Type B pancreatic cell (in vitro differentiated cells): ENCODE measurements at places on chromosomes 3 and 15. TPM values are rescaled to one million over a fixed set of nuclear protein-coding genes. Genes with fewer than 3 reads are reported as not detected.
A peak's percentile ranks its signal among the peaks of the same experiment; 100 is the strongest.

GABRR3 gene
- not detected in 2 replicates for total RNA-seq

ACKR2 gene
- 3.5 and 3.9 TPM in 2 replicates for total RNA-seq

LPP gene
- 96.7 and 112 TPM in 2 replicates for total RNA-seq

EIF4E3 gene
- 14.4 and 16.2 TPM in 2 replicates for total RNA-seq

DNA sequence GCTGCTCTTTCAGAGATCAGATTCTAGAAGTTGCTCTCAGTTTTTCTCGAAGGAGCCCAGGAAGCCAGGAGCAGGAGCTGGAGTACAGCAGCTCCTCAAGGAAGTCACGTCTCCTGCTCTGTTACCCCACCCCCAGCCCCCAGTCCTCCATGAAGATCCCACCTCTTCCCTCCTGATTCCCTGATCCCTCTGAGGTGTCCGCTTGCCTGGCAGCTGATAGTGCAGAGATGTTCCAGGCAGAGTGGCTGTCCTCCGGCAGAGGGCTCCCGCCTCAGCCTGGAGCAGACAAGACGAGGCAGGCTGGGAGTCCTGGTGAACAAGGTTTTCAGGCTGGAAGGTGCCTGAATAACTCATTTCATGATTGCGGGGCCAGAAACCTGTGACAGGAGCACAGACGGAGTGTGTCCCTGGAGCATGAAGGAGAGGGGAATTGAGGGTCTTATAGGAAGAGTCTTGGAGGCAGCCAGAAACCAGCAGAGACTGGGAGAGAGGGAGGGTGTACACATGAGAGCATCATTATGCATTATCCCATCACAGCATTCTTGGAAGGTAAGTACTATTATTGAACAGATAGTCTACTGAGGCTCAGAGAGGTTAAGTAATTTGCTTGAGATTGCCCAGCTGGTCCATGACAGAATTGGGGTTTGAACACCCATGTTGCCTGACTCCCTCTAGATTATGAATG lies 1.2 kb downstream of the HRH1 start:
- no peak for DNase-seq
- peaks cover 87% of the 10 kb centered on the region for H3K27me3 ChIP-seq
- H3K36me3 ChIP-seq, result peaks cover 3% of the 10 kb centered on the region
- H3K4me1 ChIP-seq, result peaks cover 8% of the 10 kb centered on the region
- peak overlapping the region; percentile 12 for H3K27ac ChIP-seq

DNA sequence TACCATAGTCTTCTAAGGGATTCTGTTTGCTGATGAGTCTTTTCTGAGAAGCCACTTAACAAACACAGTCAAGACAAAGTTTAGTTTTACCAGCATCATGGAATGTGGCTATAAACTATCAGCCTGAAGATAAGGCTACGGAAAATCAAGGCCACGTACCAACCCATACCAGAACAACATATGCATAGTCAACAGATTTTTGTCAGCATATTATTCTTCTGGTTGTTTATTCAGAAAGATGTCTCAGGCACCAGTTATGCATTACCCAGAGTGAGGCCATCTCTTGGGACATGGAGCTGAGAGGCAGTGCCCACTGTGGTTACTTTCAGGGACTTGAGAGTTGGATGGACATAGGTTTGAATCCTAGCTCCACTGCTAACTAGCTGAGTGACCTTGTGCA lies 60.4 kb downstream of the SOX2 start:
- no peaks in the 10 kb centered on the region for H3K27me3 ChIP-seq
- no peaks in the 10 kb centered on the region for H3K36me3 ChIP-seq
- no peak overlapping the region for H3K4me3 ChIP-seq
- no peaks in the 10 kb centered on the region for H3K4me1 ChIP-seq

- peak overlapping the region; percentile 88 for H3K27ac ChIP-seq
- DNase-seq, result peak; percentile 78
- H3K4me3 ChIP-seq, result peak overlapping the region; percentile 94
- no peaks in the 10 kb centered on the region for H3K36me3 ChIP-seq
Measured at GRCh38 chr3:186108106-186108940, 566 bp downstream of the ETV5 start.

- H3K27ac ChIP-seq, result peak overlapping the region; percentile 58
- H3K36me3 ChIP-seq, result no peaks in the 10 kb centered on the region
Measured at GRCh38 chr3:46565607-46566039, 479 bp downstream of the LRRC2 start.

GRCh38 chr3:52495777-52496602 lies 852 bp downstream of the STAB1 start:
- H3K36me3 ChIP-seq, result peaks cover 6% of the 10 kb centered on the region
- no peak overlapping the region for H3K27ac ChIP-seq
- no peaks in the 10 kb centered on the region for H3K27me3 ChIP-seq
- no peak for DNase-seq

GRCh38 chr3:186219211-186219638 lies 110.3 kb upstream of the ETV5 start:
- no peak overlapping the region for H3K27ac ChIP-seq
- DNase-seq, result no peak
- peaks cover 13% of the 10 kb centered on the region for H3K4me1 ChIP-seq

- H3K36me3 ChIP-seq, result peaks cover 3% of the 10 kb centered on the region
- H3K27me3 ChIP-seq, result peaks cover 19% of the 10 kb centered on the region
- DNase-seq, result no peak
- H3K4me1 ChIP-seq, result peaks cover 40% of the 10 kb centered on the region
- H3K4me3 ChIP-seq, result peak overlapping the region; percentile 88
Measured at GRCh38 chr3:186097317-186097662, 11.6 kb downstream of the ETV5 start.

DNA sequence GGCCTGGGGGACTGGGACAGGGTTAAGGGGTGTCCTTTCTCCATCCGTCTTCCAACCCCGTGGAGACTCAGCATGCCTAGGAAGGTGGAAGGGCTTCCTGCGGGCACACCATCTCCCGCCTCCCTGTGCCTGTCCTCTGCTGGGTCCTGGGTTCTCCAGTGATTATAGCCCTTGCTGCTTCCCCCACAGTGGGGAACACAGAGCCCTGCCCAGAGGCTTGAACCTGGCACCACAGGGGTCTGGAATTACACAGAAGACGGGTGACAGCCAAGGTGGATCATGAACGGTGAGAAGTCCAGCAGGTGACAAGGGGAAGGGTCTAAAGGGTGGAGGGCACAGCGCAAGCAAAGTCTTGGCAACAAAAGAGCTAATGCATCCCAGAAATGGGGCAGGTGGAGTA lies 6.2 kb upstream of the SEMA3B start:
- no peaks in the 10 kb centered on the region for H3K36me3 ChIP-seq
- peak overlapping the region; percentile 73 for H3K27ac ChIP-seq
- no peak overlapping the region for H3K4me3 ChIP-seq
- DNase-seq, result no peak
- peaks cover 28% of the 10 kb centered on the region for H3K4me1 ChIP-seq

GRCh38 chr15:81813215-81813614 lies 232.6 kb downstream of the MEX3B start:
- no peak overlapping the region for H3K27ac ChIP-seq
- no peaks in the 10 kb centered on the region for H3K4me1 ChIP-seq
- H3K36me3 ChIP-seq, result peaks cover 4% of the 10 kb centered on the region
- H3K4me3 ChIP-seq, result no peak overlapping the region

GRCh38 chr15:50187525-50187924 lies 5.5 kb downstream of the SLC27A2 start:
- peaks cover 4% of the 10 kb centered on the region for H3K4me1 ChIP-seq
- no peaks in the 10 kb centered on the region for H3K36me3 ChIP-seq
- no peak for DNase-seq
- H3K4me3 ChIP-seq, result no peak overlapping the region
- peaks cover 18% of the 10 kb centered on the region for H3K27me3 ChIP-seq

DNA sequence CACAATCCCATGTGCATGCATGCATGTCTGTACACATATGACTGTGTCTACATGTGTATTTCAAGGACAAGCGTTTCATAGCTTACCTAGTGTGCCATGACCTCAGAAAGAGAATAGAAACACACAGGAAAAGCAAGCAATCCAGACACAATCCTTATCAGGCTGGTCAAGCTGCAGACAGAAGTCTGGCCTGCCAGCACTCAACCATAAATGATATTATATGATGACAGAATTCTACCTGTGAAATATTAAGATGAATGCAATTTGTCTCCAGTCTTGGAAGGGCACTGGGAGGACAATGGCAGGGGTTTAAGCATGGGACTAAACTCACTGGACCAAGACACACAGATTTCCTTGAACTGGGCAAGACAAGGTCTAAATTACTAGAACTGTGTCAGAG lies 50.9 kb upstream of the ARL6 start:
- H3K27me3 ChIP-seq, result peaks cover 4% of the 10 kb centered on the region
- no peaks in the 10 kb centered on the region for H3K36me3 ChIP-seq
- H3K27ac ChIP-seq, result no peak overlapping the region
- no peak overlapping the region for H3K4me3 ChIP-seq
- H3K4me1 ChIP-seq, result no peaks in the 10 kb centered on the region
- no peak for DNase-seq
